ENCODE measurements at places on chromosomes 1 and 21. TPM values are rescaled to one million over a fixed set of nuclear protein-coding genes. Genes with fewer than 3 reads are reported as not detected.
A peak's percentile ranks its signal among the peaks of the same experiment; 100 is the strongest.

The KCNN3 gene
- not detected for polyA plus RNA-seq

DNA sequence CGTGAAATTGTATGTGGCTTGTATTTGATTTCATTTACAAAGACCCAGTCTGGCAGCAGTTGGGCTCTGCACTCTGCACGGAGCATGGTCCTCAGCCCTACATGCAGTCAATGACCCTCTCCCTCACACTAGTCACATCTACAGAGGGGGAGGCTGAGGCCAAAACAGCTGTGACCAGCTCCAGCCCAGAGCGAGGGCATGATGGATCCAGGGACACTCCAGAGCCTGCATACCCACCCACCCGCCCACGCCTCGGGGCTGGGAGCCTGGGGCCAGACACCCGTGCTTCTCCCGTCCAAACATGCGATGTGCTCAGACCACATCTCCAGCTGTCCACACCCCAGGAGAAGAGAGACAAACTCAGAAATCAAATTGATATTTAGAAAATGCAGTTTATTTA is 14.0 kb upstream of the PRDM16 start:
- no peaks in the 10 kb centered on the region for H3K36me3 ChIP-seq
- no peaks in the 10 kb centered on the region for H3K27me3 ChIP-seq
- H3K4me3 ChIP-seq, result no peak overlapping the region
- H3K4me1 ChIP-seq, result no peaks in the 10 kb centered on the region
- H3K27ac ChIP-seq, result no peak overlapping the region
- DNase-seq, result no peak

- H3K4me3 ChIP-seq, result no peak overlapping the region
- H3K27me3 ChIP-seq, result peaks cover 48% of the 10 kb centered on the region
- no peaks in the 10 kb centered on the region for H3K4me1 ChIP-seq
- H3K36me3 ChIP-seq, result no peaks in the 10 kb centered on the region
- DNase-seq, result no peak
Observed at GRCh38 chr1:6450943-6451373, 15.0 kb downstream of the TNFRSF25 start.

GRCh38 chr1:167503626-167504466 is 14.5 kb downstream of the CD247 start:
- H3K4me3 ChIP-seq, result no peak overlapping the region
- H3K4me1 ChIP-seq, result no peaks in the 10 kb centered on the region
- no peak overlapping the region for H3K27ac ChIP-seq
- DNase-seq, result no peak
- no peaks in the 10 kb centered on the region for H3K36me3 ChIP-seq

The HMGB4 gene
- polyA plus RNA-seq, result not detected

GRCh38 chr1:98126740-98127139 is 205.9 kb upstream of the DPYD start:
- no peaks in the 10 kb centered on the region for H3K4me1 ChIP-seq

The EPHA10 gene
- polyA plus RNA-seq, result not detected

DNA sequence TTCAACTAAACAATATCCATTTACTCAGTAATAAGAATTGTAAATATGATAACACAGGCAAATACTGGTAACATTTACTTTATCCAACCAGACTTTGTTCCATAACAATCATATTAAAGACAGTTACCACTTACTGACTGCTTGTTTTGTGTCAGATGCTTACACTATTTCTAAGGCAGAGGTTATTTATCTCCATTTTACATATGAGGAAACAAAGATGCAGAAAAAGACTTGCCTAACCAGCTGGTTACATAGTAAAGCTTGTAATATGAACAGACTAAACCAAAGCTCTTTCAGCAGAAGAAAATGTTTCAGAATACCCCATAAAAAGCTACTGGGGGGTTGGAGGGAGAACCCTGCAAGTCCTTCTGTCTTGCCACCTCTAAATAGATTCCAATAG is 180.1 kb downstream of the EIF4G3 start:
- H3K27me3 ChIP-seq, result no peaks in the 10 kb centered on the region
- no peak overlapping the region for H3K4me3 ChIP-seq
- H3K27ac ChIP-seq, result no peak overlapping the region
- no peaks in the 10 kb centered on the region for H3K36me3 ChIP-seq
- peaks cover 2% of the 10 kb centered on the region for H3K4me1 ChIP-seq

DNA sequence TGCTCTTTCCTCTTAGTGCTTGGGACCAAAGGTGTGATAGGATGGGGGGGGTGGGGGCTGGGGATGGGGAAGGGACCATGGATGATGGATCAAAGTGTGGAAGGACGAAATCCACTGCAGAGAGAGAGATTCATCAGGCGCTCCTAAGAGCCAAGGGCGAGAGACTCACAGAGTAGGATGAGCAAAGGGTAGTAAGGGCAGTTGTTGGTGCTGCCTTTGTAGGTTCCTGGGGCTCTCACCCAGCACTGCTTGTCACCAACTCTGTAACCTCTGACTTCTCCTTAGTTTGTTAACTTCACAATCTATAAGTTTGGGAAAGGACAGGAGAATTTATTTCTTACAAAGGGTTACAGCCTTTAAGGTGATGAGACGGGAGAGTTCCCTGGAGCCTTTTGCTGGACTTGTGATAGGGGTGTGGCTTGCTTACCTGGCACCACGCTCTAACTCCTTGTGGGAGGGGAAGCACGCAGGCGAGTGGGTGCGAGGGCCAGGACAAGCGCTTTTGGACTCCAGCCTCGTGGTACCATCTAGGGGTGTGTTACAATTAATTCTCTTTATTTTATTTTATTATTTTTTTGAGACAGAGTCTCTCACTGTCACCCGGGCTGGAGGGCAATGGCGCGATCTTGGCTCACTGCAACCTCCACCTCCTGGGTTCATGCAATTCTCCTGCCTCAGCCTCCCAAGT is 1.6 kb upstream of the PDXK start:
- H3K36me3 ChIP-seq, result no peaks in the 10 kb centered on the region
- H3K4me3 ChIP-seq, result no peak overlapping the region
- H3K27ac ChIP-seq, result no peak overlapping the region
- no peak for DNase-seq

DNA sequence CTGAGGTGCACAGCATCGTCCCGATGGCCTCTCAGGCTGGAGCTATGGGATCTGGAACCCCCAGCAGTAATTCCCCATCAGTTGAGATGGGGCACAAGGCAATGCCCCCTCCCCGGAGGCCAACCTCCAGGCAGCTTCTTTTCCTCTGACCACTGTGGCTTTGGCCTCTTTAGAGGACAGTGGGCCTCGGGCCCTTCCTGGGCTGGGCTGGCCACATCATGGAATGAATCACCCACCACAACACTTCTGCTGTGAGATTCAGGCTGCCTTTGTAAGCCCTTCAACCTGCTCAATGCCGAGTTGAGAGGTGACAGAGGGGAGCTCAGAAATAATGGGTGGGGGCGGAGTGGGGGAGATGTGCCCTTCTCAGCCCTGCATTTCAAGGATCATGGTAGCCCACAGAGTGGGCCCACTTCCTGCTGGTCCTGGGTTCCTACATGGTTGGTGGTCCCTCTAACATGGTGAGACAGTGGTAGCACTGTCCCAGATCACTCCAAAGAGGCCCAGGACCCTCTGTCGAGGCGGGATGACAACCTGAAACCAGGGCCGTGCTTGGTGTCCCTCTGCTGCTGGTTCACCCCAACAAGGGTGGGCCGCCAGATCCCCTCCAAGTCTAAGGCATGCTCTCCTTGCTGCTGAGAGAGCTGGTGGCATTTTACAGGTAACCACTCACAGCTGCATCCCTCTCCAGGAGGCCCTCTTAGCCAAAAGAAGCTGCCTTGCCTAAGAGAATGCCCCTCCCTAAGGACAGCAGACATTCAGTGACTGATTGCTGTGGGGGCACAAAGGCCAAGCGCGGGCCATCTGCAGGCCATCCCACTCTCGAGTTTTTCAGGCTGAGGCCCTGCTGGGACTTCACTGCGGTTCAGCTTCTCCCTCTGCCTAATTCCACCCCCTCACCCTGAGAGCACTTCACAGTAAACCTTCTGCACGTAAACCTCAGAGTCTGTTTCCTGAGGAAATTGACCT is 29.7 kb upstream of the EVA1B start:
- peak overlapping the region; percentile 98 for H3K27ac ChIP-seq
- no peaks in the 10 kb centered on the region for H3K27me3 ChIP-seq
- H3K36me3 ChIP-seq, result peaks cover 27% of the 10 kb centered on the region

GRCh38 chr1:238223076-238223640 is 332.4 kb upstream of the ZP4 start:
- peak; percentile 67 for DNase-seq
- no peak overlapping the region for H3K4me3 ChIP-seq
- H3K4me1 ChIP-seq, result no peaks in the 10 kb centered on the region
- H3K36me3 ChIP-seq, result no peaks in the 10 kb centered on the region
- no peak overlapping the region for H3K27ac ChIP-seq
- no peaks in the 10 kb centered on the region for H3K27me3 ChIP-seq

DNA sequence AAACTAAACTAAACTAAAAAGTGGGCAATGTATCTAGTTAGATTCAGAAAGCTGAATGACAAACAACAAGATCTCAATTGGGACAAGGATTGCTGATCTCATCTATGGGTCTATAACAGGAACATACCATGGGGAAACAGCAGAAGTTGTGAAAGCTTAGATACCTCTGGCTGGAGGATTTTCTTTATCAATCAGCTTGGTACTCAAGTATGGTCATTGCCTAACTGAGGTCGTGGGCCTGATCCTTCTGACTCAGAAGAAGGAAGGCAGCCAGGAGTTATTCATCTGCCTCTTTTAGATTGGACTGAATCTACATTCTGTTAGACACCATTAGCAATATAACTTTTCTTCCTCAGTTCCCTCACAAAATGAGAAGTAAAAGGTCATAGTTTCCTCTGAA is 39.7 kb downstream of the DNTTIP2 start:
- no peak overlapping the region for H3K27ac ChIP-seq
- no peaks in the 10 kb centered on the region for H3K36me3 ChIP-seq
- H3K27me3 ChIP-seq, result no peaks in the 10 kb centered on the region
- H3K4me1 ChIP-seq, result peaks cover 11% of the 10 kb centered on the region
- peak; percentile 91 for DNase-seq
- H3K4me3 ChIP-seq, result no peak overlapping the region

GRCh38 chr1:84975035-84975434 is 21.9 kb downstream of the MCOLN2 start:
- no peaks in the 10 kb centered on the region for H3K36me3 ChIP-seq
- no peaks in the 10 kb centered on the region for H3K27me3 ChIP-seq
- H3K4me1 ChIP-seq, result no peaks in the 10 kb centered on the region
- no peak overlapping the region for H3K27ac ChIP-seq
- DNase-seq, result no peak

- no peaks in the 10 kb centered on the region for H3K4me1 ChIP-seq
- H3K36me3 ChIP-seq, result no peaks in the 10 kb centered on the region
- H3K4me3 ChIP-seq, result no peak overlapping the region
- no peaks in the 10 kb centered on the region for H3K27me3 ChIP-seq
- no peak overlapping the region for H3K27ac ChIP-seq
- DNase-seq, result no peak
Observed at GRCh38 chr1:232557502-232558191, 72.3 kb downstream of the SIPA1L2 start.

The ACTL8 gene
- 0.06 TPM for polyA plus RNA-seq

DNA sequence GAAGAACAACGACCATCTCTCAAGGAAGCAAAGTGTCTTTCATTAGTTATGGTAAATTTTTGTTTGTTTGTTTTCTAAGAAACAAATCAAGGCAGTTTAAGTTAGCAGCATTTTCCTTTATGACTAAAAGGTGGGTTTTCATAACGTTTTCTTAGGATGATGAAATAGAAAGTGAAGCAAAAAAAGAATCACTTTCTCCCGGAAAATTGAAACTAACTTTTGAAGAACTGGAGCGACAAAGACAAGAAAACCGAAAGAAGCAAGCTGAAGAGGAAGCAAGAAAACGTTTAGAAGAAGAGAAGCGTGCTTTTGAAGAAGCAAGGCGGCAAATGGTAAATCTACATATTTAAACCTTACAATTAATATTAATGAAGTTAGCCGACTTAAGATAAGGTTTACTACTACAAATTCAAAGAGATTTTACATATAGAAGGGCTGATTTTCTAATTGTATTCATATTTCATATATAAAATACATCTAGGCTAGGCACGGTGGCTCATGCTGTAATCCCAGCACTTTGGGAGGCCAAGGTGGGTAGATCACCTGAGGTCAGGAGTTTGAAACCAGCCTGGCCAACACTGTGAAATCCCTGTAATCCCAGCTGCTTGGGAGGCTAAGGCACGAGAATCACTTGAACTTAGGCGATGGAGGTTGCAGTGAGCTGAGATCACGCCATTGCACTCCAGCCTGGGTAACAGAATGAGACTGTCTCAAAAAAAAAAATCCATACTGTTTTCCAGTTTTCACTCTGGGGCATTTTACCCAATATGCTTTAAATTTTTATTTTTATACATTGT is 38.3 kb downstream of the NEXN start:
- no peak overlapping the region for H3K4me3 ChIP-seq
- H3K27ac ChIP-seq, result no peak overlapping the region
- no peaks in the 10 kb centered on the region for H3K4me1 ChIP-seq
- DNase-seq, result no peak
- H3K27me3 ChIP-seq, result no peaks in the 10 kb centered on the region

The CRYBG2 gene
- polyA plus RNA-seq, result not detected

The WRAP73 gene
- 12.0 TPM for polyA plus RNA-seq

DNA sequence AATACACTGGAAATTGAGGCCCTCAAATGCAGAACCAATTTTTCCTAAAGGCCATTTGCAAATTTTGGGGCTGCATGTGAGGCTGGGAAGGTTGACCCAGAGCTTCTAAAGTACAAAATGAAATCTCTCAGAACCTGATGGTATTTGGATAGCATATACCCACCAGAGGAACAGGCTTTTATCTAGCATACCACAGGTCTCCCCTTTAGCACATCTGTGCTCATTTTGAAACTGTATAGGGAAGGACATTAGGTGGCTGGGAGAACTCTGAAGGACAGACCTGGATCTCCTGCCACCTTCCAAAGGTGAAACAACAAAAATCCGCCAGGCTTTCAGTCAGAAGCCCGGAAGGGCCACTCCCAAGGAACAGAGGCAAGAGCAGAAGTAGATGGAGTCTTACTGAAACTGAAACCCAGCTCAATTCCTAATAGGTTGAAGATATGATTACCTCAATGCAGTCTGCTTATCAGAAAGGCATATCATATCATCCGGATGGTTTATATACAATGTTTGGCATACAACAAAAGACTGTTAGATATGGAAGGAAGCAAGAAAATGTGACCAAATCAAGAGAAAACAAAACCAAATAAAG is 11.6 kb downstream of the CD55 start:
- no peaks in the 10 kb centered on the region for H3K4me1 ChIP-seq
- H3K27ac ChIP-seq, result no peak overlapping the region
- peaks cover 6% of the 10 kb centered on the region for H3K36me3 ChIP-seq

The CDKN2C gene
- polyA plus RNA-seq, result 42.8 TPM

DNA sequence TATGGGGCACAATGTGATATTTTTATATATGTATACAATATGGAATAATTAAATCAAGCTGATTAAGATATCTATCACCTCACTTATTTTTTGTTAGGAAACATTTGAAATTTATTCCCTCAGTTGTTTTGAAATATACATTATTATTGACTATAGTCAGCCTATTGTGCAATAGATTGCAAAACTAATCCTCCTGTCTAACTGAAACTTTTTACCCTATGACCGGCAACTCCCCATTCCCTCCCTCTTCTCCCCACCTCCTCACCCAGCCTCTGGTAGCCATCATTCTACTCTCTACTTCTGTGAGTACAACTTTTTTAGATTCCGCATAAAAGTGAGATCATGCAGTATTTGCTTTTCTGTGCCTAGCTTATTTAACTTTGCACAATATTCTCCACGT is 117.7 kb upstream of the SGIP1 start:
- H3K4me1 ChIP-seq, result no peaks in the 10 kb centered on the region
- no peak overlapping the region for H3K27ac ChIP-seq
- no peaks in the 10 kb centered on the region for H3K27me3 ChIP-seq
- no peaks in the 10 kb centered on the region for H3K36me3 ChIP-seq

GRCh38 chr1:25107643-25108010 is 124.7 kb downstream of the SYF2 start:
- no peak overlapping the region for H3K27ac ChIP-seq
- no peaks in the 10 kb centered on the region for H3K4me1 ChIP-seq
- DNase-seq, result peak; percentile 92
- H3K27me3 ChIP-seq, result no peaks in the 10 kb centered on the region
- no peaks in the 10 kb centered on the region for H3K36me3 ChIP-seq
- H3K4me3 ChIP-seq, result no peak overlapping the region
